Fibroblast of skin of right quadriceps (primary cell): ENCODE measurements at places on chromosomes 6 and 20.

GRCh38 chr6:108561742-108562502 is 1.2 kb downstream of the FOXO3 start:
- DNase-seq, result peak; percentile 10

- DNase-seq, result no peak
Observed at GRCh38 chr6:10587656-10588406, 66.7 kb downstream of the GCNT2 start.

- DNase-seq, result no peak
Observed at GRCh38 chr20:8335495-8336195, 203.6 kb downstream of the PLCB1 start.

DNA sequence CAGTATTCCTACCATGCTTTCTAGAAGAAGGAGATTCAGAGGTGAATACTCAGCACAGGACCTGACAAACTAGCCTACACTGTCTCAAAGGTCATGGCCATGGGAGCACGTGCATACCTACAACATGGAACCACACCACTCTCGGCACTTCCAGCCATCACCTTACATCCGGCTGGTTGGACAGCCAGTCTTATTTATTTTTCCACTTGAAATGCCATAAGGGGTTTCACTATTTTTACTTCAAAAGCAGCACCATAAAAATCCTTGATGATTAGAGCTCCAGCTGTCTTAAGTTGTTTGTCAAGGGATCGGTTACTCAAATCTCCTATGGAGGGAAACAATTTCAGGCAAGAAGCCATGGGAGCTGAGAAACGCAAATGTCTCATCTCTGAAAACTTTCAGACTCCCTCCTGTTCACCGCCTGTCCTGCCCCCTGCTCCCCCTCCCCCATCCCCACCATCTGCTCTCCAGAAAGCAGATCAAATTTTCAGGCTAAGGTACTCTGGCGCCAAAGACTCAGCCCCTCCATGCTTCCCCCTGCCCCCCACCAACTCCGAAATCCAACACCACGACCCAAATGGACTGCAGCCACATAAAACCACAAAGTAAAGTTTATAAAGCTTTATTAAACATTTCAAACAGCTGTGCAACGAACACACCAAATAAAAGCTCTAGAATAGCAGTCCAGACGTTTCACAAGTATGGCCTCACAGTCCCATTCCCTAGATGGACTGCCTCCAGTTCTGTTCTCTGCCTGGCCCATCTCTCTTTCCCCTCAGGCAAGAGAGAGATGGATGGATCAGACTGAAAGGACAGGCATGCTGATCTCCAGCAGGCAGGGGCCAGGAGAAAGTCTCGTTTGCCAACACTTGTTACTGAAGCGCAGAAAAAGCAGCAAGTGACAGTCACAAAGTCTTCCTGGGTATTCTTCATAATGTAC is 4.0 kb upstream of the NNAT start:
- DNase-seq, result peak; percentile 93

DNA sequence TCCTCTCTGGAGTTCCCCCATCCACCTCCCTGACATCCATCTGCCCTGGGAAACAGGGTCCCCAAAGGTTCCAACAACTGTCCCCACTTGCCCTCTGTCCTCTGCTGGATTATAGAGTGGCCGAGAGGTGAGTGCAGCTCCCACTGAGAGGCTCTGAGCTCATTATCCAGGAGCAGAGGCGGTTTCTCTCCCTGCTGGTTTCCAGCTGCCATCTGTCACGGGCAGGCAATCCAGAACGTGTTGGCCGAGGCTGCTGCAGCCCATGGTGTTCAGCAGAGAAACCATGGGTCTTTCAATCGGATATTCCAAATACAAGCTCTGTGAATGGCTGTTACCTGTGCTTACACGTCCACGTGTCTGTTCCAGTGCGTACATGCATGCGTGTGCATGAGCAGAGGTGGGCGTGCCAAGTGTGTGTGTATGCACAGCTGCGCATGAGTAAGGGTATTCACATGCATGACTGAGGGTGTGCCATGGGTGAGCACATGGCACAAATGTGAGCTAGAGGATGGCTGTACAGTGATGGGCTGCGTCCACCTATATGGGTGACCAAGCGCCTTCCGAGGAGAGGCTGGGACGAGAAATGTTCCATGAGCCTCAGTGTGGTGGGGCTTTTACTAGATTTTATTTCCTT is 183.7 kb upstream of the PMEPA1 start:
- no peak for DNase-seq

GRCh38 chr6:82370788-82371187 is 7.2 kb downstream of the TPBG start:
- DNase-seq, result no peak

DNA sequence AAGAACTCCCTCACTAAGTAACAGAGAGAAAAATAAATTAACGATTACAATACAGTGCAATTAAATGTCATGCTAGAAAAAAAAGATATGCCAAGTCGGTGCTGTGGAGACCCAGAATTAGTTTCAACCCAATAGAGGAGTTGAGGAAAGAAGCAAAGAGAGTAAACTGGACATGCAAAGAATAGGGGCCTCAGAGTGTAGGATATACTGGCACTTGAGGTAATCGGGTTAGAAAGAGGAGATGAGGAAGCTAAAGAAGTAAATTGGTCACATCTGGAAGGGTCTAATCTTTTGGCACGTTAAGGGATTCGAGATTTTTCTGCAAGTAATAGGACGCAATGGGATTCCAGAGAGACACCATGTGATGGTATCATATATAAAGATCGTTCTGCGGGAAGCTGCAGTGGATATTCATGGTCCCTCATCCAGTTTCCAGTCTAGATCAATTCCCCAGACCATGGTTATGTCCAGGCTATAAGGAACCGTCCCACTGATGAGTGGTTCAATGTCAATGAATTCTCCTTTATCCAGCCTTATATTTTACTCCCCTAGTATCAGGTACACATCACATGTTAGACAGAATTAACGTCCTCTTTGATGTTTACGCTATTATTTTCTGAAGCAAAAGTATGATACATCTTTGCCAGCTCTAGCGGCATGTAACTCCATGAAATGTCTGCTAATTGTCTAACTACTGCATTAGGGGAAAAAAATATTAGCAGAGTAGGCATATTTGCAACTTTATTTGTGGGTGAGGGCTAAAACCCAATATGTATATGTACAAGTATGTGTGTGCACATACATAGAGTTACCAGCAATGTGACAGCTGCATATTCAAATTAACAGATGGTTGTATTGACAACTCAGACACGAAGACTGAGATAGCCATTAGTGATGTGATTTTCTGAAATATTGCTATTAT is 1.1 kb upstream of the TBC1D32 start:
- peak; percentile 34 for DNase-seq

- no peak for DNase-seq
Observed at GRCh38 chr20:35264755-35265154, 13.2 kb downstream of the MMP24OS start.
